ENCODE measurements at places on chromosomes 4 and X.
A peak's percentile ranks its signal among the peaks of the same experiment; 100 is the strongest.

DNA sequence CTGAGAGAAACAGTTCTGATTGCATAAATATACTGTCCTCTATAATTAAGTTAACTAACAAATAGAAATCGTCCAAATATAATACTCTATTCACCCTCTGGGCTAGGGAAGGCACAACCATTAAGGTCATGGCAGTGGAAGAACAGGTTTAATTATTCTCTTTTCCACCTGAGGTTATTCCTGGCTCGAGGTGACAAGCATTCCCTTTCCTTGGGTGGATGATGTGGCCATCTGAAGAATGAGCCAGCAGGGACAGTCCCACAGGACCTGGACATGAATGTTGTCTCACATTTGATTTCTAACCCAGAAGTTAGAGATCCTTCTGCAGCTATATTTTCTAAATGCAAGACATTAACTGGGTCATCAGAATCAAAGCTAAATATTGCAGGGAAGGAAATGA, 5.5 kb downstream of the IBSP start:
- no peak for DNase-seq

- DNase-seq, result peak; percentile 20
Observed at GRCh38 chr4:6404611-6405396, 67.6 kb downstream of the PPP2R2C start.

DNA sequence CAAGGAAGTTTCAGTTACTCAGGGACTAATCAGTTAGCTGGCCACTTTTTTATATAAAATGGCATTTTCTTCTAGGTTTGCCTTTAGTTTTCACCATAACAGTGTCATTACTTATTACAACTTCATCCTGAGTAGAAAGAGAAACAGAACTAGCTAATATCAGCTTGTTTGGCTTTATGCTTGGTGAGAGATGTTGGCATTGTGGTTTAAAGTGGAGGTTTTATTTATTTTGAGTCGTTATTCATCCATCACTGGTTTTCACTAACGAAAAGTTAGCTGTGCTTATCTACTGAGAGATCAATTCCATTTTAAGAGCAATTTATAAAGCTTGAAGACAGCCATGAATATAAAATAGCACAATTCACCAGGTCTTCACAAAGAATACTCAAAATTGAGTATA, 714.5 kb downstream of the GRID2 start:
- peak; percentile 60 for DNase-seq

DNA sequence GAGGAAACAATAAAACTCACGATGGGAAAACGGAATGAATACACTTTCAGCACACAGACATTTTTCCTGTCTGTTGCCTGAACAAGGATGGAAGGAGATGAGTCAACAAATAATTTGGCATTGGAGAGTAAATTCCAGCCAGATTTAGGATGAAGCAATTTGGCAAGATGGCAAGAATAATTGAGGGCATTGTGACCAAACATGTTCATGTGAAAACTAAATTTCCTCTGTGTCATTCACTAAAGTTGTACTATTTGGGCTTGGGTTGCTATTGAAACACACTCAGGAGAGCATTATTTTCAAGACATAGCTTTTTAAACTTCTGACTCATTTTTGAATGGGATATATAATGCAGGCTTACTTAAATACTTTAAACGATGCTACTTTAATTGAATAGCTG, 1614.4 kb downstream of the PCDH19 start:
- no peak for DNase-seq

DNA sequence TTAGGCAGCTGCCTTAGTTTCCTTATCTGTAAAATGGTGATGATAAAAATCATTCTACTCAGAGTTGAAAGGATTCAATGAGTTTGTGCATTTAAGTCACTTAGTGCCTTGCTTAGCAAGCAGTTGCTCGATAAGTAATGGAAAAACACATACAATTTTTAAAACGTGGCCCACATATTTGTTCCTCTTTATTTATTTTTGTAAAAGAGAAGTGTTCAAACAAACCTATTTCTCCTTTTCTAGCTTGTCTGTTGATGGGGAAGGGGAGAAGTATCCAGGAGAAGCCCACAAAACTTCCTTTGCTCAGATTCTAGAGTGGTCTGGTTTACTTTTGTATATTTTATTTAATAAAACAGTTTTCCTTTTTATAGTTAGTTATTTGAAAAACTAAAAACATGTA, 3.3 kb upstream of the HPGDS start:
- DNase-seq, result no peak

GRCh38 chrX:31384471-31384870, 312.6 kb upstream of the FTHL17 start:
- no peak for DNase-seq

GRCh38 chr4:164482092-164482404, 271.9 kb upstream of the SMIM31 start:
- no peak for DNase-seq

DNA sequence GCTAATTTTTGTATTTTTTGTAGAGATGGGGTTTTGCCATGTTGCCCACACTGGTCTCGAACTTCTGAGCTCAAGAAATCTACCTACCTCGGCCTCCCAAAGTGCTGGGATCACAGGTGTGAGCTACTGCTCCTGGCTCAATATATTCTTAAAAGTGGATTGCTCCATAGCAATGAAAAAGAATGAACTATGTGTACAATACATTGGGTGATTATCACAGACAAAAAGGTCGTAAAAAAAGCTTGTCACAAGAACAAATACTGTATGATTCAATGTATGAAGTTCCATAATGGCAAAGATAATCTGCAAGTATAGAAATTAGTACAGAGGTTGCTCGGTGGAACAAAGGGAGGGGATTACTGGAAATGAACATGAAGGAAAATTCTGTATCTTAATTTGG, 70.7 kb downstream of the REPS2 start:
- no peak for DNase-seq

DNA sequence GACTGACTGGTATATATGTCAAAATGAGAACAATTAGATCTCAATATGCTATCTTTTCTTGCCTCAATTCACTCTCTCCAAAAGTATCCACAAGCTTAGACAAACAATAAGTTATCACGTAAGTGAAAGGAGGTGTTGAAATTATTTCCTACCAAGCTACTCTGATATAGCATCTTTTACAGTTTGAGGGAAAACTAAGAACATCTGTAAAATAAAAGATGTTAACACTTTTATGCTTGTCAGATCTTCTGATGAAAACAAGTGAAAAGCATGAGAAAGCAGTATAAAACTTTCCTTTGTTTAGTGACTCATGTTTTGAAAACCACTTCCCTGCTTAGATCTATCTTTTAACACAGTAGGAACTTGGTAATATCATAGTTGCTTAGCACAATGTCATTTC, 8.4 kb upstream of the MAB21L2 start:
- DNase-seq, result no peak

DNA sequence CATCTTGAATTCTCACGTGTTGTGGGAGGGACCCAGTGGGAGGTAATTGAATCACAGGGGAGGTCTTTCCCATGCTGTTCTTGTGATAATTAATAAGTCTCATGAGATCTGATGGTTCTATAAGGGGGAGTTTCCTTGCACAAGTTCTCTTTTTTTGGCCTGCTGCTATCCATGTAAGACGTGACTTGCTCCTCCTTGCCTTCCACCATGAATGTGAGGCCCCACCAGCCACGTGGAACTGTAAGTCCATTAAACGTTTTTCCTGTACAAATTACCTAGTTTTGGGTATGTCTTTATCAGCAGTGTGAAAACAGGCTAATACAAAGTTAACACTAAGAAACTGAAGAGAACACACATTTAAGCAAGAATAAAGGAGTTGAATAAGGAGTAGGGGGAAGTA, 16.0 kb downstream of the TBCK start:
- DNase-seq, result no peak

DNA sequence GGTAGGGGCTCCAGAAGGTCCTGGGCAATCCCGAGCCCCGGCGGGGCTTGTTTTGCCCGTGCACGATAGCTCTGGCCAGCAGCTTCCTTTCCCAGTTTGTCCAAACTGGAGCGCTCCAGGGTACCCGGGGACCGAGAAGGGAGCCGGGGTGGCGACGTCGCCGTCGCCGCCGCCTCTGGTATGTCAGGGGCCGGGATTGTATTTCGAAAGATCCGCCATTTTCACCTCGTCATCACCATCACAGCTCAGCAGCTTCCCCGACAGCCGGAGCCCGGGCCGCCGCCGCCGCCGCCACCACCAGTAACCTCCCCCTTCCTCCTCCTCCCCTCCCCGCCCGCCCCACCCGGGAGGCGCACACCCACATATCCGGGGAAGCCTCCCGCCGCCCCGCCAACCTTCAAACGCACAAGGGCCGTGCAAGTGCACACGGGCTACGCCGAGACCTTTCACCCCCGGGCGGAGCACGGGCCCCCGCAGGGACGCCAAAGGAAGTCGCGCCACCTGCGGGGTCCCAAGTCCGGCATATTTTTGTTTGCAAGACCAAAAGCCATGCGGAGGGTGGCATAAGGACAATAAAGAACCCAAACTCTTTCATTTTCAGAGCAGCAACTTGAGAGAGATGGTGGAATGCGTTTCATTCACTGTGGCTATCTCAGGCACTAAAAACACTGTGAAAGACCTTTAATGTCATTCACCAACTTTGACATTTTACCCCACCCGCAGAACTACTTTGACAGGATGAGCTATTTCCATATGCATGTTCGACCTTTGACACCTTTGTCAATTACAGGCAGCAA, at the start of gene LIN54:
Gene LIN54, minus strand, starts transcription at position 302 of the 797 bp plus-strand sequence. CDS start 25,979 bp downstream, outside the sequence.
- DNase-seq, result peak; percentile 68

GRCh38 chrX:65528293-65528692, 6.3 kb downstream of the LAS1L start:
- no peak for DNase-seq

DNA sequence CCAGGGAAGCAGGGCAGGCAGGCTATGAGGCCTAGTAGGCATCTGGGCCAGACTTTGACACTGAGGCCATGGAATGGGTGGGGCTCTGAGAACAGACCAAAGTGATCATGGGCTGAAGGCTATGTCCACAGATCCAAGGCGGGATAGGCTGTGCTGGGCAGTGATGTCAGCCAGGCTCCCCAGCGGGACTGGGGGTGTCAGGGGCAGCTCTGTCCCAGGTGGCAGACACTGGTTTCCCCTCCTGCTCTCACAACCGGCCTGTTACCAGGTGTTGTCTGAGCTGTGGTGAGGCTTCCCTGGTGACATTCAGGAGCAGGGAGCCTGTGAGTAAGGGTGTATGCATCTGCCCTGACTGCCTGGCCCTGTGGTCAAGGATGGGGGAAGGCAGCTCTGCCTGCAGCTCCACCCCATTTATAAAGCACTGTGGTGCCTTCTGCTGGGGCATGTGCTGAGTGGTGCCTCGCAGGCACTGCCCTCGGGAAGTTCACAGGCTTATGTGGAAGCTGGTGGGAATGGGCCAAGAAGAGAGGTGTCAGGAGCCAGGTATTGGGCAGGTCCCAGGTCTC, 2.9 kb downstream of the IL9R start:
- DNase-seq, result no peak

GRCh38 chr4:185626798-185627197, 91.5 kb upstream of the PDLIM3 start:
- no peak for DNase-seq

DNA sequence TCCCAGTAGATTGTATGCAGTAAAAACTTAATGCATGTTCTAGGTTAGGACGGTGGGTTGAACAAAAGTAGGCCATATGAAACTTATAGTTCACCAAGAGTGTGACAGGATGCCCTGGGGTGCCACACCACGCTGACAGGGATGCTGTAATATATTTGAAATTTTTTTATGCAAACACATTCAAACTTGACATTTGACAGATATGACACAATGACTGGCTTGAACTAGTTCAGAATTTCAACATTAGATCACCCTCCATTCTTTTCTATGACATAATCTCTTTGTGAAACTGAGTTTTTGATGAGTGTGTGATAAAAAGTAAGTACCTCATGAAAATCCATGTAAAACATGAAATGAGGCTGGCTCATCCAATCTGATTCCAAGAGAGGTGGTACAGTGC, 198.4 kb downstream of the PALLD start:
- no peak for DNase-seq

GRCh38 chr4:151865312-151865711, 104.5 kb upstream of the GATB start:
- DNase-seq, result no peak

- no peak for DNase-seq
Observed at GRCh38 chr4:183504930-183505610, at the start of gene ING2. Gene ING2 (plus strand): TSS chr4:183505058. CDS start chr4:183505196, 138 bp downstream.

- no peak for DNase-seq
Observed at GRCh38 chr4:41287852-41288251, 31.1 kb downstream of the UCHL1 start.

GRCh38 chrX:4935401-4935800, 1222.0 kb upstream of the PRKX start:
- no peak for DNase-seq

- no peak for DNase-seq
Observed at GRCh38 chr4:33013282-33013681, 2293.1 kb downstream of the PCDH7 start.

GRCh38 chr4:24872720-24873119, 40.1 kb downstream of the CCDC149 start:
- DNase-seq, result no peak

DNA sequence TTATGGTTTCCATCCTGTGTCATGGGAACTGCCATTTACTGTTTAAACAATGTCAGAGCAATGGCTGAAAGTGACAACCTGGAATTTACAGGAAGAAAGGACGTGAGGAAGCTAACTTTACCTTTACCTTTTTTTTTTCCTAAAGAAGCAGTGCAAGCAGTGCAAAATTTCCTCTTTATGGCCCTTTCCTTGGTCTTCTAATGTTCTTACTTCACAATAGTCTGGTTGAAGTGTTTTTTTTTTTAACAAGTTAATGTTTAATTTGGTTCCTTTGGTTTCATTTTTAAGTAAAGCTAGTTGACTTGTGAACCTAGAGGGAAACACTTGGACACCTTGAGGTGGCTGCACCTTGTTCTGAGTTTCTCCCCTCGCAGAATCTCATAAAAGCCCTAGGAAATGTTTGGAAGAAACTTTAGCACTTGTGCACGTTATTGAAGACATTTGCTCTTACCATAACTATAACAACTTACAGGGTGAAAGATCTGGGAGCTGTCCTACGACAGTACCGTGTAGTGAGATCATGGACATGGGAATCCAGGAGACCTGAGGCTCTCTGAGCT, 1.8 kb downstream of the SGMS2 start:
- peak; percentile 74 for DNase-seq

- no peak for DNase-seq
Observed at GRCh38 chrX:41236629-41237028, 97.3 kb upstream of the DDX3X start.

DNA sequence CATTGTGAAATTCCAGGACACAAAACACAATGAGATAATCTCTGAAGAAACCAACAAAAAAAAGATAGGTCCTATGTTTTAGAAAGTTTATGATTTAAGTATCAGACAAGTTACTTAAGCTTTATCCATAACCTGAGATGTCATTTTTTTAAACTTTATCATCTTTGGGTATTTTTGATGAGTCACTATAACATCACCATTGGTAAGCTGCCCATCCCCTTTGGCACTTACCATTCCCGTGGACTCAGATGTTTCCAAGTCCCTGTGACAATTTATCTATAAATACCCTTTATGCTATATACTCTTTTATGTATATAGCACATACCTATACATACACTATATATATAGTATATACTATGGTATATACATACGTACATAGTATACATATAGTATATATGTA, 198.9 kb upstream of the GEMIN8 start:
- DNase-seq, result no peak

- DNase-seq, result no peak
Observed at GRCh38 chr4:56940971-56941370, 33.3 kb downstream of the REST start.

GRCh38 chr4:189185810-189186432, 754.8 kb upstream of the FRG1 start:
- DNase-seq, result no peak
